Breast epithelium (tissue), 4 donors: ENCODE measurements at places on chromosomes 3 and 15.

DNA sequence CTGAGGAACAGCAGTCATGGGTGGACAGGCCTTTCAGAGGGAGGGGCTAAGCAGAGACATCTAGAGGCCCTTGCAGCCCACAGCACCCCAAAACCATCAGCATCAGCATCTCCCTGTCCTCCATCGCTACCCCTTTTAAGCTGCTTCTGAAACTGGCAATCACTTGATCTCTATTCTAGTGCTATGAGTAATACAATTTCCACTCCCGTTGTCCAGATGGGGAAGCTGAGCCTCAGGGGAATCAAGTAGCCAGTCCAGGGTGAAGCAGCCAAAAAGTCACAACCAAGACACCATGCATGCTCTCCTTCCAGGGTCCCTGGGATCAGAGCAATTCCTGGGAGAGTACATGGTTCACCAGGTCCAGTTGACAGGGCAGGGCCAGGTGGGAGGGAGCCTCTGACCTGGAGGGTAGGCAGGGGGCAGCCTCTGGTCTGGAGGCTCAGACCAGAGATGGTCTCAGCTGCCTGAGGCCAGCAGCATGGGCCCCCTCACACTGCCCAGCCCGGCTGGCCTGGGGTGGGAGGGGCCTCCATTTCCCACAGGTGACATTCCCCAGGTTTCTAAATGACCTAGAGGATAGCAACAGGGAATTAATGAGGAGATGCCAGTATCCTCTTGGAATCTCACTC lies 30.0 kb downstream of the KLHL25 start:
- no peak for DNase-seq

- no peak for DNase-seq
These were observed 343.7 kb downstream of the ERC2 start for GRCh38 chr3:56124546-56124945.

DNA sequence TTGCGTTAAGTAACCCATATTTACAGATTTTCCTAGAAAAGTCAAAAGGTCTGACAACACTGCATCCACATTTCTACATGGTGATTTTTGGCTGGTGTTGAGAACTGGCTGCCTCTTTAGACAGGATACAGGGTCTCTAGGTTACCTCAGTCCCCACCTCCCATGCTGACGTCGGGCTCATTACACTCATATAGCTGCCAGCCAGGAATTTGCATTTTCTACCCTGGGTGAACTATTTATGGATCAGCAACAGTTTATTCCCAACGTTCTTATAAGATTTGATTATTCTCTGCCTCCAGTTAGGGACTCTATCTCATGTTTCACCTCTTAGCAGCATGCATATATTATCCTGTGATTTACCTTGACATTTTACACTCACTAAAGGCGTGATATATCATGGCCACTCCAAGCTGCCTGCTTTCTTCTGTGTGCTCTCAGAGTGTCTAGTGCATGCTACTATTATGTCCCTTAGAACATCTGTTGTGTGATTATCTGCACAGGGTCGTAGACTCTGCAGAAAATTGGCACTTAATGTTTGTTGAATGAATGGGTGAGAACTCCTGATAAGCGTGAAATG lies 49.0 kb downstream of the CLDN11 start:
- DNase-seq = no peak

DNA sequence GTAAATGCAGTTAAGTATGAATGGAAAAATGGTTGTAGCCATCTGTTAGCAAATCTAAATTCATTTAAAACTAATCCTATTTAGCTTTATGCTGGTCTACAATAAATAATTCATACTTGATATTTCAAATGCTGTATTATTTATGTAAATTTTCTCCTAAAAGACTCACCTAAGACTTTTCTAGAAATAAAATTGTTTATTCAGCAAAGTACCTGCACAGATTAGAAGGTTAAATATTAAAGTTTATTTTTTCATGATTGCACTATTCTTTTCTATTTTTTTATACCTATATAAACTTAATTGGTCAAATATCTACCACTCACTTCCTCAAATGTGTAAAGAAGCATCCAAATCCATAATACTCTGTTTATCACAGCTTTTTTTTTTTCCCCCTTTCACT lies 45.2 kb downstream of the MBNL1 start:
- no peak for DNase-seq

DNA sequence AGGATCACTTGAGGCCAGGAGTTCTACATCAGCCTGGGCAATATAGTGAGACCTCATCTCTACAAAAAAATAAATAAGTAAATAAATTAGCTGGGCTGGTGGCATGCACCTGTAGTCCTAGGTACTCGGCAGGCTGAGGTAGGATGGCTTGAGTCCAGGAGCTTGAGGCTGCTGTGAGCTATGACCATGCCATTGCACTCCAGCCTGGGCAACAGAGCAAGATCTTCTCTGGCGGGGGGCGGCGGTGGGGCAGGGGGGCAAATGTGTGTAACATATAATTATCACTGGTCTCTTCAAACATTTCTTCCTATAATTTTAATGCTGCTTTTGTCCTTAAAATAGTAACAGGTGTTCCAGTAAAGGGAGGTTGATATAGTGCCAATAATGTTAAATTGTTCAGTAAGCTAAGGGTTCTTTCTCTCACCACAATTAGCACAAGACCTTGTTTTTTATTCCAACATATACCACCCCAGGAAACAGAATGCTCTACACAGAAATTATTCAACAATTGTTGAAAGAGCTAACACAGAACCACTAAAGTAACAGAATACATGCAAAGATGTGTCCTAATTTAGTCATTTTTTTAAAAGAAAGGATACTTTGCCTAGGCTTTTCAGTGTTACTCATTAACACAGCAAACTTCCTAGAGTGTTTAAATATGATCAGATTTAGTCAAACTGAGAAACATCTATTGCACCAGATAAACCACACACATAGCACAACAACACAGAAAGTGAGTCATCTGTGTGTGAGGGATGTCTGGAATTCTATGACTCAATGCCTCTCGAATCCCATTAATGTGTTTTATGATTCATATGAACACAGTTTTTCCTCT lies 29.1 kb downstream of the ANKRD28 start:
- no peak for DNase-seq

DNA sequence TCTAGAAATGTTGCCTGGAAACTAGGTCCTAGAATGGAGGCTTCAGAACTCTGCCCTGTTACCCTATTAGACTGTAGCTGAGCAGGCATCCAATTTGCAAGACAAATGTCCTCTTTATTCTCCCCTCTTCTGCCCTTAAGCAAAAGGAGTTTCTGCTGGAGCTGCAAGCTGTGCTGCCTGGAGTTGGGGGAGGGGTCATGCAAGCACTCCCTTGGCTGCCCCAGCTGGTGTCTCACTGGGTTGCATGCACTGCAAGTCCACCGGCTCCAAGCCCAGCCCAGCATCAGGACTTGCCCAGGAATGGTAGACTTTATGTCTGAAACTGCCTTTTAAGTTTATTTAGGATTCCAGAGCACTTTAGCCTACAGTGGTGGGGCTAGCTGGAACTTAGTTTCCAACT lies 15.7 kb upstream of the RBP2 start:
- no peak for DNase-seq

- DNase-seq = no peak
These were observed 41.7 kb downstream of the RAB27A start for GRCh38 chr15:55247766-55248427.

DNA sequence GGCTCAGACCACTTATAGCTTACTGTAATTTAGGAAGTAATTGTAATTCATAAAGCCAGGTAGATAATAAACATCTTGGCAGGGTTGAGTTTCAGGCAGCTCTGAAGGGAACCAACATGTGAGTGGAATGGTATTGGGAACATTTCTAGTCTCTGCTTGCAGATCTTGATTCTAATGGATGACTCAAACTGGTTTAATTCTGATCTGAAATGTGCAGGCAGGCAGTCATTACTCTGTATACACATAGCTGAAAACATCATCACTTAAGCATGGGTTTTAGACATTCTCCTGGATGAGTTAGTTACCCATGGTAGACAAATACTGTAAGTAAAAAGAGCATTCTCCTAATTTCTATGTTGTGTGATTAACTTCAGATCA lies 317.0 kb upstream of the TPRG1 start:
- DNase-seq = no peak

GRCh38 chr3:14946739-14947099 lies 664 bp upstream of the NR2C2 start:
- DNase-seq = no peak

GRCh38 chr15:60541481-60542299 lies 62.7 kb upstream of the ICE2 start:
- no peak for DNase-seq

DNA sequence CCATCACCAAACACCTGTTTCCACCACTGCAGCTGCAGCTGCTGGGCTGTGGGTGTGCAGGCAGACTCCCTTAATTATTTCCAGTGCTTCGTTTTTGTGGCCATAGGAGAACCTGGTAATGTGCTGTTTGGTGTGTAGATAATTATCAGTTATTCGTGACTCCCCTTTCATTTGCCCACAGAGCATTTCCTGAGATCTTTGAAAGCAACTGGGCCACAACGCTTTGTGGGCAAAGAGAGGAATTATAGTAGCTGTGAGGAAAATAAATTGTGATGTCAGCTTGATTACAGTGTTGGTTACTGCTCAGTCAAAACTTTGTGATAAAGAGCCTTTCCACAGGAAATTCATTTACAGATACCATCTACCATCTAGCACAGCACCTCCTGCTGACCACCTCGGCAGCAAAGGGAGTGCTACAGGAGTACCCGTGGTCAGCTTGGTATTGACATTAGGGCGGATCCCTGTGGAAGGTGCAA lies 193.3 kb upstream of the SLCO3A1 start:
- no peak for DNase-seq

GRCh38 chr3:197354568-197355001 lies 56.2 kb upstream of the DLG1 start:
- DNase-seq = no peak
